Common myeloid progenitor, CD34-positive (primary cell): ENCODE measurements at places on chromosomes 5 and 9.
A peak's percentile ranks its signal among the peaks of the same experiment; 100 is the strongest.

GRCh38 chr9:82247318-82247717 lies 258.7 kb downstream of the SPATA31D1 start:
- H3K4me3 ChIP-seq = no peak overlapping the region
- H3K4me1 ChIP-seq = peaks cover 19% of the 10 kb centered on the region

GRCh38 chr5:139651853-139652787 lies 4.0 kb downstream of the CXXC5 start:
- H3K4me1 ChIP-seq = peaks cover 70% of the 10 kb centered on the region
- no peaks in the 10 kb centered on the region for H3K36me3 ChIP-seq
- H3K27me3 ChIP-seq = no peaks in the 10 kb centered on the region
- H3K27ac ChIP-seq = peak overlapping the region; percentile 65

GRCh38 chr9:91197232-91198181 lies 164.2 kb downstream of the AUH start:
- DNase-seq = peak; percentile 70
- no peak overlapping the region for H3K4me3 ChIP-seq
- no peak overlapping the region for H3K27ac ChIP-seq
- peaks cover 24% of the 10 kb centered on the region for H3K4me1 ChIP-seq
- H3K36me3 ChIP-seq = no peaks in the 10 kb centered on the region
- no peaks in the 10 kb centered on the region for H3K27me3 ChIP-seq

DNA sequence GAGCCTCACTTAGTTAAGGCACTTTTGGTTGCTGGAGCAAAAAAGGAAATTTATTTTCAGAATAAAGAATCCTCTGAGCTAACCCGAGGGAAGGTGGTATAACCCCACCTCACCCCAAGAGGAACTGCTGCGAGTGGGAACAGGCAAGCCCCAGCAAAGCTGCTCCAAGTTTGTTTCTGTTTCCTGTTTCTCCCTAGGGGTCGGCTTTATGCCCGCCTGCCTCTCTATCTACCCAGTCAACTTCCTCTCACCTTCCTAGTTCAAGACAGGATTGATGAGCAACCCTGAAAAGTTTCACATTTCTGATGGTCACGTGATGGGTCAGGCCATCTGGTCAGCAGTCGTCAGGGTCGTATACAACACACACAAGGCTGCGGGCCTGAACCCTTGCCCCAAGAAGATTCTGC lies 31.1 kb downstream of the TRIO start:
- DNase-seq = peak; percentile 37
- H3K27me3 ChIP-seq = no peaks in the 10 kb centered on the region
- peak overlapping the region; percentile 44 for H3K4me3 ChIP-seq

DNA sequence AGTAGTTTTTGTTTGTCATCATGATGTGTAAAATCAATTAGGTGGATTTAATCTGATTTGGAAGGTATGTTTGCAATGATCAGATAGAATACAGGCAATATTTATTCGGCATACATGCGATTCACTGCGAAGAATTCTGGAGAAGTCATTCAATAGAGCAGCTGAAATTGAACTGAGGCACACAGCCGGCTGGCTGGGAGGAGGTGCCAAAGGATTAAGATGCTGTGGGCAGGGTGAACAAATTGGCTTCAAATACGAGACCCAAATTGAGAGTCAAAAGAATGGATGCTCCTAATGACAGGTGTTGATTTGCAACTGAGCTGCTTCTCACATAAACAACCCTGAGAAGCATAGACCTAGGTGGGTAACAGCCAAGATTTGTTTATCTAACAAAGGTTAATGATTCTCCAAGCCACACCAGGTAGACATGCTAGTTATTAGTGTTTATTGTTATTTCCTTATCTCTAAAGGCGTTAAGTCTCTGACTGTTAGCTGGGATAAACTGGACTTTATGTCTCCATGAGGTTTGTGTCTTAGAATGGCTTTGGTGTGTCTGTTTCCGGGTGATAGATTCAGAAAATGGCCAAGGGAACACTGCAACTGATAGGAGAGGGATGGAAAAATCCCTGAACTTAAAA lies 55.3 kb upstream of the CLINT1 start:
- DNase-seq = no peak
- H3K4me3 ChIP-seq = no peak overlapping the region
- no peaks in the 10 kb centered on the region for H3K36me3 ChIP-seq
- no peak overlapping the region for H3K27ac ChIP-seq
- H3K4me1 ChIP-seq = peaks cover 9% of the 10 kb centered on the region

DNA sequence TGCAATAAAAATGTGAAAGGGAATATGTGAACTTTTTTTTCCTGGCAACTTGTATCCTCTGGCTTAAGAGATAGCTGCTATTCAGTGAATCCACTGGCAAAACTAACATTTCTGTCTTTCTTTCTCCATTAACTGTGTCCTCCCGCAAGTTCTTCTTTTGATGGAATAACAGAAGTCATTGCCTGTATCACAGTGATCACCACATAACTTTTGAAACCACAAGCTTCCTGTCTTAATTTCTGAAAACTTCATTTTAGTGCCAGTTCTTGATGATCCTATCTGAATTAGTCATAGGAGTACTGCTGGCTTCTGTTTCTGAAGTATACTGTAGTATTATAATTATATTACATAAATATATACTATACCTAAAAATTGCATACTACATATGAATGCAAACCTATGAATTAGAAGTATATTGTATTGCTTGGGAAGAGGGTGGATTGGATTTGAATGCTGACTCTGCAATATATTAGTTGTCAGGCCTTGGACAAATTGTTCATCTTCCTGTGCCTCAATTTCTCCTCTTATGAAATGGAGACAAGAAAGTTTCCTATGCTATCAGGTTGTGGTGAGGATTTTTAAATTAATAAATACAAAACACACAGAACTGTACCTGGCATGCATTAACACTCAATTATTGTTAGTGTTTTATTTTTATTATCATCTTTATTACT lies 441.6 kb downstream of the CETN3 start:
- no peaks in the 10 kb centered on the region for H3K36me3 ChIP-seq
- H3K27ac ChIP-seq = no peak overlapping the region
- no peaks in the 10 kb centered on the region for H3K27me3 ChIP-seq
